NCI-H526 (cell line): ENCODE measurements at places on chromosomes 7 and 10.

DNA sequence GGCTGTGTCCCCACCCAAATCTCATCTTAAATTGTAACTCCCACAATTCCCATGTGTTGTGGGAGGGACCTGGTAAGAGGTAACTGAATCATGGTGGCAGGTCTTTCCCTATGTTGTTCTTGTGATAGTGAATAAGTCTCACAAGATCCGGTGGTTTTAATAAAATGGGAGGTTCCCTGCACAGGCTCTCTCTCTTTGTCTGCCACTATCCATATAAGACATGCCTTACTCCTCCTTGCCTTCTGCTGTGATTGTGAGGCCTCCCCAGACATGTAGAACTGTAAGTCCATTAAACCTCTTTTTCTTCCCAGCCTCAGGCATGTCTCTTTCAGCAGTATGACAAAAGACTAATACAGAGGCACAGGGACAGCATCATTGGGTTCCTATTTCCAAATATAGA, 381.2 kb downstream of the SFMBT2 start:
- DNase-seq, result no peak

- peak; percentile 15 for DNase-seq
Measured at GRCh38 chr10:103188853-103189252, 4.2 kb downstream of the NT5C2 start.

DNA sequence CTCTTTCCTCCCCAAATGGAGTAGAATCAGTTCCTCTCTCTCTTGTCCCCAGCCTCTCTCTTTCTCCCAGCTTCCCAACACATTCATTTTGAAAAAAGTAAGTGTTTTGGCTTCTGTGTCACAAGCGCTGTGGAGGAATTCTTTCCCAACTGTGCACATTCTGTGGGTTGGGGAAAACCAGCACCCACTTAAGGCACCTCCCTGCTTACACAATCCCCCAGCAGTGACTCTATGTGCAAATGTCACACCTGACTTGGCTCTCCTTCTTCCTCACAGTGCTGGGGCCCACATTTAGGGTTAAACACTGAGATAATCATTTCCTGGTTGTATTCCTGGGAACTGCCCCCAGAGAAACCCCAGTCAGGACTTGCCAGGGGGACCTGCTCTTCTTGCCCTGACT, 358.1 kb upstream of the ZNF32 start:
- no peak for DNase-seq

DNA sequence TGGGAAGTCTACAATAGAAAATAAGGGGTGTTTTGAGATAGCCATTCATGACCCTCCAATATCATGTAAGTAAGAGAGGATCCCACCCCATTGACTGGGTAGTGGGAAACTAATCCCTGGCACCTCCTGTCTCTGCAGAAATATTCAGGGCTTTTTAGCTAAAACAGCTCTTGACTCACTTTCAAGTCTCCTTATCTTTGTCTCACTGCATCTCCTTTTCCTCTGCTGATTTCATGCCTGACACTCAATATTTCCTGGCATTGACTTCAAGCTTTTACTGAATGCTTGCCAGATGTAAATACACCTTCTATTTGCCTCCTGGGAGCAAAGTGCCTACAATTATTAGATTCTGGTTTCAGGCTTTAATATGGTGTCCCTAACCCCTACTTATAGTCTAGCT, 57.1 kb downstream of the CHRM2 start:
- DNase-seq, result no peak

DNA sequence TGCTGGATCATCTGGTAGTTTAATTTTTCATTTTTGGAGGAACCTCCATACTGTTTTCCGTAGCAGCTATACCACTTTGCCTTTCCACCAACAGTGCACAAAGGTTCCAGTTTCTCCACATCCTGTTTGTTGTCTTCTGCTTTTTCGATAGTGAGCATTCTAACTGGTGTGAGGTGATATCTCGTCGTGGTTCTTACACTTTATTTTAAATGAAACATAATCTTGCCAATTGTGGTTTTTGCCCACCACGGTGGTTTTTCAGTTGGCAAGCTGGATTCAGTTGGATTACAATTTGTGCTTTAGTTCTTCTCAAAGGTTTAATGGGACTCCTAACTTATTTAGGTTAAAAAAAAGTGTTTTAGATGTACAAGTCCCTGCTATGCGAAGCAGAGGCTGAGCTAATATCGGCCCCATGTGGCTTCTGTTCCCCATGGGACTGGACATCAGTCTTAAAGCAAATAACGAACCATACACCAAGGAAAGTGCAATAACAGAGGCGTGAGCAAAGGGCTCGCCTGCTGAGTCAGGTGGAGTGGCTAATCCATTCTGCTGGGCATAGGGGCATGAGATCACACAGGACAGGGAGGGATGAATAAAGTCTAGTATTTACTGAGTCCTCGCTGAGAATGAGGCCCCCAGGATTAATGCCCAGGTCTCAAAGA, 153.6 kb downstream of the AOAH start:
- DNase-seq, result no peak

GRCh38 chr7:96026611-96027010, 254.3 kb downstream of the DYNC1I1 start:
- DNase-seq, result no peak

DNA sequence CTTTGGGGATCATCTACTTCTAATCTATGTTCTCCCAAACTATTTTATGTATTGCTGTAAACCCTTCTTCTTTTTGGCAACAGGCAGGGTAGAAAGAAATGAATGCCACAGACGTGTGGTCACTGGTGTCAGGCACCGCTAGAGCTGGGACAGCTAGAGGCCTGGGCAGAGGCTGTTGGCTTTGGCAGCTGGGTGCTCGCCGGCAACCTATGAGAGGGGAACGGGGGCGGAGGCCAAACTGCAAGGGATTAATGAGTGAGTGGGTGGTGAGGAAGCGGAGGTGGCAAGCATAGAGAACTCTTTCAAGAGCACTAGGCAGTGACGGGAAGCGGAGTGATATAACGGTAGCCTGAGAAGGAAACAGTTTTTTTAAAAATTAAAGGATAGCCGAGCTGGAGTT, 78.5 kb downstream of the CREB5 start:
- no peak for DNase-seq

DNA sequence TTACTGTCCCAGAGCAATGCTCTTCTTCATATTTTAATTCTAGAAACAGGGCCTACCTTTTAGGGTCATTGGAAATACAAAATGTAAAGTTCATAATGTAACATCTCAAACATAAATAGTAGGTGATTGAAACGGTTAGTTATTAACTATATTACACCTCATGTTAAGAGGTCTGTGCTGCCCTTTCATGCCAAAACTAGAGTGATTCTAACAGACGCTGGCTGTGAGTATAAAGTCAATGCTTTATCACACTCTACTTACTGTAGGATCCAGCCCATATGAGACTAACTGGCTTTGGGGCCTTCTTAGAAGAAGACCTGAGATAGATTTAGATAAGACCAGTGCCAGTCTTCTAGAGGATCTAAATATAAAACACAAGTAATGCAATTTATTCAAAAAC, 966.1 kb upstream of the SORCS1 start:
- DNase-seq, result no peak

DNA sequence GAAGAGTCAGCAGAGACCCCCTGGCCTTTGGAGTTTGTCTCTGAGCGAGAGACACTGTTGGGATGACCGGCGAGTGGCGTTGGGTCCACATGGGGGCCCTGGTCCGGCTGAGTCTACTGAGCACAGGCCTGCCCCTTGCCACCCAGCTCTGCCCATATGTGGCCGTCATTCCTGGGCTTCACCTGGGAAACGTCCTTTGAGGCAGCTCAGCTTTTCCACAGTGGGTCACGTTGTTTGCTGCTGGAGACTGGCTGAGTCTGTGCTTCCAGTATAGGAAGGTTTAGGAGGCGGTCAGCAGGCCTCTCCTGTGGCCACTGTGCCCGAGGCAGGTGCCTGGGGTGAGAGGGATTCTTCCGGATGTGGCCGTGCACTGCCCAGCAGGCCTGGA, 17.1 kb downstream of the ADAM8 start:
- DNase-seq, result no peak

- no peak for DNase-seq
Measured at GRCh38 chr7:155358066-155358947, 60.6 kb downstream of the INSIG1 start.

DNA sequence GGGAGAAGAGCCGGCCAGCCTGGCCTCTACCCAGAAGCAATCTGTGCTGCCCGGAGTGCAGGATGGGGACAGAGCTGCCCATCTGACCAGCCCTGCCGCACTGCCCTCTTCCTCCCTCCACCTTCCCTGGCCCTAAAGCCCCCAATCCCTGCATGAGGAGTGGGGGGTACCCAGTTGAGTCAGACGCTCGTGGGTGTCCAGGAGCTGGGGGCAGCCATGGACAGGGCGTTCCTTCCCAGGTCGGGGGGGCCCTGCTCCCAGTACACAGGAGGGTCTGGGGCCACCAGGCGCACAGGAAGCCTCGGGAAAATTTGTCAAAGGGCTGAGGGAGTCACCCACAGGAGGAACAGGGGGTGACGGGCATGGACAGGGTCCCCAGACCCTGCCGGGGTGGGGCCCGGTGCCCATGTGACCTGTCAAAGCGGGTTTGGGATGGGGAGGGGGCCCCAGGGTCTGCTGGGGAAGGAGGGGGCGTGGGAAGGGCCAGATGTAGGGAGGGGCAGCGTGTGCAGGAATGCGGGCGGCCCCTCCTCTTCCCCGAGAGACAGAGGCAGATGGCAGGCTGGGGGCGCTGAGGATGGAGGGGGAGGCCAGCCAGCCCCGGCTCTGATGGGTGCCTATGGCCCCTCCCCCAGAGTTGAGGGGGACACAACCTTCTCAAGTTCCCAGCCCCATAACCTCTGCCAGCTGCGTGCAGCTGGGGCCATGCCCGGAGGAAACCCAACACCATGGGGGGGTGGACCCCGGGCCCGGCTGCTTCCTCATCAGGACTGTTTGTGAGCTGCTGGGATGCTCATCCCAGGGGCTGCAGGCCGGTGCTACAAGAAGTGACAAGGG, 21.5 kb upstream of the GRIFIN start:
- no peak for DNase-seq

DNA sequence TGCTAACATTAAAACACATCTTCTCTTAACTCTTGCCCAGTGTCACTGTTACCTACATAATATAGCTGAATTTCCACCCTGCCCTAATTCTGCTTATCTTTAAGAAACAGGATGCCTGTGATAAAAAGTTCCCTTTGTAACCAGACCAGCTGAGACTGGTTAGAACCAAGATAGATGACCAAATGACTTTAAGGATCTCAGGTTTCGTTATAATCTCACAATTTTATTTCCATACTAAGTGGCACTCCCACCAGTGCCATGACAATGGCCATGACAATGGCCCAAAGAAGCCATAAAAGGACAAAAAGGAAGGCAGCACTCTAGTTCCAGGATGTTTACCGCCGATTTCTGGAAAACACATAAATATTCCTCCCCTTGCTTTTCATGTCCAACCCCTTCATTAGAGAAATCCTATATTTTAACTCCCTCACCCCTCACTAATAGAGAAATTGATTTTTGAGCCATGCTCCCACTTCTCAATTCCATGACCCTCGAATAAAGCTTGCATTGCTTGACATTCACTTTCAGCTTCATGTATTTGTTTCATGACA, 126.1 kb downstream of the ELAPOR2 start:
- DNase-seq, result no peak

DNA sequence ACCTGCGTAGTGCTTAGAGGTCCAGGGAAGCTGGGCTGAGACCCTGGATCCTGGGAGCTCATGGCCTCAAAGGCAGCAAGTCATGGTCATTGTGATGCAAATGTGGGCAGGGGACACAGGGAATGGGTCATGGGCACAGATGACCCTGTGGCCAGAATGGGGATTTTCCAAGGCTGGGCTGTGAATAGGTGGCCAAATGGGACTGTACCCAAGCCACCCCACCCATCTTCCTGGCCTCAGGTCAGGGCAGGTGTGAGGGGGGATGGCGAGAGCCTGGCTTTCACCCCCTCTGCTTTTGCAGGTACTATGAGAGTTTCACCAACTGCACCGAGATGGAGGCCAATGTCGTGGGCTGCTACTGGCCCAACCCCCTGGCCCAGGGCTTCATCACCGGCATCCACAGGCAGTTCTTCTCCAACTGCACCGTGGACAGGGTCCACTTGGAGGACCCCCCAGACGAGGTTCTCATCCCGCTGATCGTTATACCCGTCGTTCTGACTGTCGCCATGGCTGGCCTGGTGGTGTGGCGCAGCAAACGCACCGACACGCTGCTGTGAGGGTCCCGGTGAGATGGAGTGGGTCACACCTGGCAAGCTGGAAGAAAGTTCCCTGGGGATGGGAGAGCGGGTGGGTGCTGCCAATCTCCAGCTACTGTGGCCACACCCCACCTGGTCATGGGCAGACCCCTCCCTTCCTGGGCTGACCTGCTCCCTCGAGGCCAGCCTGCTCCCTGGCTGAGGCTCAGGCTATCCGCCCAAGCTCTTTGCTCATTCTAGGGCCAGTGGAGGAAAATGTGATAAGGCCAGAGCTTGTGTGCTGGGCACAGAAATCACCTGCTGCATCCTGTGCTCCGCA, 25.5 kb downstream of the RAMP3 start:
- DNase-seq, result no peak

GRCh38 chr10:17289763-17290162, 61.7 kb downstream of the VIM start:
- DNase-seq, result no peak

DNA sequence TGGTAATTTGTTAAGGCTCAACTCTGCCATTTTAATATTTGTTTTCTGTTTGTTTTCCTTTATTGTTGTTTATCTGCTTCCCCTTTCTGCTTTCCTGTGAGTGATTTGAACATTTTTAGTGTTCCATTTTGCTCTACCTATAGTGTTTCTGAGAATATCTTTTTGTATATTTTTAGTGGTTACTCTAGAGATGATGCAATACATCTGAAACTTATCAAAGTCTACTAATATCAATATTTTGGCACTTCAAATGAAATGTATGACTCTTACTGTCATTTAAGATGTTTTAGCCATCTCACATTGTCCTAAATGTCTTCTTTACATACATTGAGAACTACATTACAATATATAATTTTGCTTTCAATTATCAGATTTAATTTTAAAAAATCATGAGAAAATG, 98.9 kb downstream of the PLXDC2 start:
- DNase-seq, result no peak

GRCh38 chr7:93442478-93443224, 131.9 kb downstream of the CALCR start:
- DNase-seq, result no peak

DNA sequence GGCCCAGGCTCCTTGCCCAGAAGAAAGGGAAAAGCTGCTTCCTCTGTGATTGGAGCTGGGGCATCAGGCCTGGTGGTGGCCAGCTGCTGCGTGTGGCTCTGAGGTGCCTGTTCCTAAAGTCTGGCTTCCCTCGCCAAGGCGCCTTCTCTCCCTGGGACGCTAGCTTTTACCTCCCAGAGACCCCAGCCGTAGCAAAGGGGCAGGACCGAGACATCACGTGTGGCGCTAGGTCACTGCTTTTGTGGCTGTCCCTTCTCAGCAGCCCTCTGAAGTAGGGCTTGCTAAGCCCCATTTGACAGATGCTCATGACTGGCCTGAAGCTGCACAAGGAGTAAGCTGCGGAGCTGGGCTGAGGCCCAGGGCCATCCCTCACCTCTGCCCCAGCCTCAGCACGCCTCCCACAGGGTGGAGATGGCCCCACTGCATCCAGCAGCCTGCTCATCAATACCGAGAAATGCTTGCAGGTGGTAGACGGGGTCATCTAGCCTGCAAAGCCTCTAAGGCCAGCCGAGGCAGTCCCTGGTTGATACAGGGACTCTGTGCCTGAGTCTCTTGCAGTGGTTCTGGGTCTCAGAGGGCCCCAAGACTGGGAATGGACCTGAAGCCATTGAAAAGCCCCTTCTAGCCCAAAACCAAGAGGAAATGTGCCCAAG, 171.2 kb downstream of the LCOR start:
- no peak for DNase-seq
